T-helper 17 cell (primary cell): ENCODE measurements at places on chromosomes 11 and 22. TPM values are rescaled to one million over a fixed set of nuclear protein-coding genes. Genes with fewer than 3 reads are reported as not detected.

The RCE1 gene
- total RNA-seq, result 41.6 TPM

The GCAT gene
- 2.6 TPM for total RNA-seq

GRCh38 chr11:57487021-57487778 is 26.9 kb downstream of the RTN4RL2 start:
- DNase-seq, result no peak

- no peak for DNase-seq
These were observed 484 bp downstream of the CHCHD10 start for GRCh38 chr22:23767303-23767672.

DNA sequence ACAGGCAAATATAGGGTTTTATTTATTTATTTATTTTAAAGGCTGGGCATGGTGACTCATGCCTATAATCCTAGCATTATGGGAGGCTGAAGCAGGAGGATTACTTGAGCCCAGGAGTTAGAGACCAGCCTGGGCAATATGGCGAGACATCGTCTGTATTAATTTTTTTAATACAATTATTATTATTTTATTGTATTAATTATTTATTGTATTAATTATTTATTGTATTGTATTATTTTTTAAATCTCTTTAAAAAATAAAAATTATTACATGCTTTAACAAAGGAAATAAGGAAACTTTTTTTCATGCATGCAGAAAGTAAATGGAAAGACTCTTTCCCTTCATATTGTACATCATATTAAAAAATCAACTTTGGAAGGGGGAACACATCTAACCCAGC is 3.5 kb downstream of the SCN3B start:
- DNase-seq, result no peak

- no peak for DNase-seq
These were observed 11.3 kb downstream of the PCSK7 start for GRCh38 chr11:117220568-117220967.

GRCh38 chr22:37260901-37261336 is 16.9 kb upstream of the RAC2 start:
- DNase-seq, result peak; percentile 44

DNA sequence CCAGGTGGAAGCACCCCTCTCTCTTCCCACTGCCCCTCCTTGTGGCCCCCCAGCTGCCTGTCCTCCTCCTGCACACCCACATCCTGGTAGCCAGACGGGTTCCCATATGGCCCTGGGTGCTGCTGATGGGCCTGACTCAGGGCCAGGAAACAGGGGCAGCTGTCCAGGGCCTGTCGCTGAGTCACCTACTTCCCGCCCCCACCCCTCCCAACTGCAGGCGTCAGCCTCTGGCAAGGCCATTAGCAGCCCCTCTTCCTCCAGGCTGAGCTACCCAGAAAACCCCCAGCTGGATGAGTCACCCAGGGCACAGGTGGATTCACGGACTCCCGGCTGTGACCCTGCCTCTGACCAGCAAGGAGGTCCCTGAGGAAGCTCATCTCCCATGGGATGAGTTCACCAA is 6.9 kb upstream of the GAL start:
- no peak for DNase-seq

- no peak for DNase-seq
These were observed 1.2 kb downstream of the KIRREL3 start for GRCh38 chr11:126999366-126999765.

- DNase-seq, result no peak
These were observed 68.7 kb upstream of the BMAL1 start for GRCh38 chr11:13208921-13209320.

DNA sequence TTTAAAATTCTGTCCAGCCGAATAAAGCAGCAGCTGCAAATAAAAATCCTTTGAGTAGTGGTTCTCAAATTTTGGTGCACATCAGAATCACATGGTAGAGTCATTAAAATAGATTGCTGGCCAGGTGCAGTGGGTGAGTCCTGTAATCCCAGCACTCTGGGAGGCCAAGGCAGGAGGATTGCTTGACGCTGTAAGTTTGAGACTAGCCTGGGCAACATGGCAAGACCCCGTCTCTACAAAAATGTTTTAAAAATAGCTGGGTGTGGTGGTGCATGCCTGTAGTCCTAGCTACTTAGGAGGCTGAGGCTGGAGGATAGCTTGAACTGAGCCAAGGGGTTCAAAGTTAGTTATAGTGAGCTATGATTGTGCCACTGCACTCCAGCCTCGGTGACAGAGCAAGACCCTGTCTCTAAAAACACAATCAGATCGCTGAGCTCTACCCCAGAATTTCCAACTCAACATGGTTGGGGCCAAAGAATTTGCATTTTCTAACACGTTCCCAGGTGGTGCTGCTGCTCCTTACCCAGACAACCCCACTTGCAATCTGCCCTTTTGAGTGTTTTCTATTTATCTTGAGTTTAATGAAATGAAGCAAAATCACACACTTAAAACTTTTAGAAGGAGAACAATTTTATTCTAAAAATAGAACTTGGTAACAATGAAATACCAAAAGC is 48.8 kb downstream of the BIRC2 start:
- no peak for DNase-seq
